ENCODE measurements at places on chromosomes 11 and 22.

DNA sequence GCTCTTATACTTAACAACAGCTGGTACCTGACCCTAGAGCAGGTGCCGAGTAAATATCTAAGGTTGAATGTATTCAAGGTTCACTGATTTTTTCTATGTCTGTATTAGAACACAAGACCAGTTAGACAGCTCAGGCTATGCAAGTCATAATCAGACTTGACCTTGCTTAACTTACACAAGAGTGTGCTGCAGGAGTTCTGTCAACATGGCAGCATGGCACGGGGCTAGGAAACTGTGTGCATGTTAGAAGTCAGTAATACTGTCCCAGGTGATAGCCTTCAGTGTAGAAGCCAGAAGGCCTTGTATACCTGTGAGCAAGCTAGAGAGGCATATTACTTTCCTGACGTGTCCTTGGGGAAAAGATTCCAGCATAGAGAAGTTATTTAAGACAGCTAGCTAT is 253.1 kb downstream of the FAT3 start:
- no peak for DNase-seq

- DNase-seq, result no peak
Measured at GRCh38 chr22:27086080-27087044, 429.0 kb downstream of the MIAT start.

DNA sequence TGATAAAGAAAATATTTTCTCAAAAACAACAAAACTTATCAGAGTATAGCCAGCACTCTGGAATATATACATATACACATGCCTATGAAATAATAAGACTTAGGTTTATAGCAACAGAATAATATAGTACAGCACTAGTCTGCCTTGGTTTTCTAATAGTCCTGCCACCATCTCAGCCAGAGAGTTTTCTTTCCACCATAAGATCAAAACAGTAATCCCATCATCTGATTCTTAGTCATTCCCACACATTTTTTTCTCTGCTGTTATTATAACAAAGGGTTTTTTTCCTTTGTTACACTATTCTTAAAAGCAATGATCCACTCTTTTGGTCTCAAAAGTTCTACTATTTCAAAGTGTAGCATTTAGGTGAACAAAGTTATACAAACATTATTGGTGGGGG is 15.1 kb downstream of the MTMR2 start:
- no peak for DNase-seq

DNA sequence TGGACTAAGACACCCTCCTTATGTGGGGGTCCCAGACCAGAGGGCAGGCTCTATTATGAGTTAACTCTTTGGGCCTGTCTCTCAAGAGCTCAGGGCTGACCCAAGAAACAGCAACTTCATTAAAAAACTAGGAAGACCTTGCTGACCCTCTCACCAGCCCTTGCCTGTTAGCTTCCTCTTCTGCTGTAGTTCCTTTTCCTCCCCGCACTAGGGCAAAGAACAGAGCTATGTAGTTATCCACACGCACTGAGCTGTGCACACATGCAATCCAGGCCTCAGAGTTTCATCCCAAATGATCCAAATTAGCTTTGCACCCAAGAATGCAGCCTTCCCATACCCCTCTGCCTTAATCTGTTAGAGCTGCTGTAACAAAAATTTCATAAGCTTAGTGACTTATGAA is 539.6 kb upstream of the CADM1 start:
- no peak for DNase-seq

- DNase-seq, result peak; percentile 23
Measured at GRCh38 chr11:77823775-77824174, 2.8 kb downstream of the AAMDC start.
